Stimulated activated CD4-positive, alpha-beta T cell treated with anti-CD3 and anti-CD28 coated beads, Interleukin-12 subunit alpha, Interleukin-12 subunit beta, amount 100 ng/mL, for 48 hours (primary cell): ENCODE measurements at places on chromosomes 1 and 21.
A peak's percentile ranks its signal among the peaks of the same experiment; 100 is the strongest.

GRCh38 chr1:8252266-8252951, 65.5 kb upstream of the SLC45A1 start:
- DNase-seq, result no peak

- DNase-seq, result no peak
Observed at GRCh38 chr1:25458541-25459298, 28.0 kb downstream of the MACO1 start.

GRCh38 chr1:9753121-9753531, 70.6 kb downstream of the CLSTN1 start:
- DNase-seq, result no peak

DNA sequence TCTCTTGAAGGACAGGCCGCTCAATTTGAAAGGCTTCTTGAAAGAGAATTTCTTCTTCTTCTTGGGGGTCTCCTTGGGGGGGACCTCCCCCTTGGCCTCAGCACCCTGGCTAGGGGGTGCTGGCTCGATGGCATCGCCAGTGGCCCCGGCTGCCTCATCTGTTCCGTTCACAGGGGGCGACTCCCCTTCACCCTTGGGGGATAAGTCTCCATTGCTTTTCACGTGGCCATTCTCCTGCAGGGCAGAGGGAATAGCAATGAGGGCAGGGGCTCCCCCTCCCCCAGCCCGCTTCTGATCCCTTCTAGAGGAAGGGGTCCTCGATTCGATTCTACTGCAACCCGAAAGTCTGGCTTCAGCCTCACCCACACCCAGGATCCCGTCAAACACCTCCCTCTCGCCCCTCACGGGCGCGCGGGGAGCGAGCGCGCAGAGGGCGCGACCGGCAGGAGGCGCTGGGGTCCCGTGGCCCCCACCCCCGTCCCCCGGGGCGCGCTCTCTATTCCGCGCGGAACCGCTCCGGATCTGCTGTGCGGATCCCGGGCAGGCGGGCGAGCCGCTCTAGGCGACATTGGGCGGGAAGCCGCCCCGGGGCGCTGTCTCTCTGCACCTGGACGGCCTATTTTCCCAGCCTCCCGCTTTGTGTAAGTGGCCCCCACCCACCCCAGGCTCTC, 1.0 kb downstream of the MARCKSL1 start:
- DNase-seq, result peak; percentile 50

DNA sequence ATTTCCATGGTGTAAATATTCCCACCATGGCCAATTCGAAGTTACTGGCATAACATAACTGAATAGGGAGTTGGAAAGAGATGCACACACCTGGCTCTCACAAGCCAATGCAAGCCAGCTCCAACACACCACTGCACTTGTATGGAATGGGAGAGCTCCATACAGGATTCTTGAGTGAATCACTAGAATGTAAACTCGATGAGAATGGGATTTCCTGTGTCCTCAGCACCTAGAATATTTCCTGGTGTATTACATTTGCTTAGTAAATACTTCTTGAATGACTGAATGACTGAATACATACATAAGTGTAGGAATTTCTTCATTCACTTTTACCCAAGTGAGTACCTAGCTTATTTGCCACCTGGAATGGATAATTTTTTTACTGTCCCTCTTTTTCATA, 16.2 kb upstream of the PPIE start:
- DNase-seq, result no peak

GRCh38 chr1:204075139-204075521, 2.2 kb downstream of the SOX13 start:
- DNase-seq, result no peak

DNA sequence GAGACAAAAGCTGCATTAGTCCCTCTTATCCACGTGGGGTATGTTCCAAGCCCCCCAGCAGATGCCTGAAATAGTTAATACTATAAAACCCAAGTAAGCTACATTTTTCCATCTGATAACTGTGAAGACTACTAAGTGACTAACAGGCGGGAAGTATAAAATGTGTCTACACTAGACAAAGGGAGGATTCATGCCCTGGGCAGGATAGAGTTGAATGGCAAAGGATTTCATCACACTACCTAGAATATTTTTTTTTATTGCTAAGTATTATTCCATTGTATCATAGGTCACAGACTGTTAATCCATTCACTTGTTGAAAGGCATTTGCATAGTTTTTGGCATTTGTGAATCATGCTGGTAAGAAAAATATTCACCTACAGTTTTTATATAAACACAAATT, 26.4 kb upstream of the CFHR4 start:
- no peak for DNase-seq

DNA sequence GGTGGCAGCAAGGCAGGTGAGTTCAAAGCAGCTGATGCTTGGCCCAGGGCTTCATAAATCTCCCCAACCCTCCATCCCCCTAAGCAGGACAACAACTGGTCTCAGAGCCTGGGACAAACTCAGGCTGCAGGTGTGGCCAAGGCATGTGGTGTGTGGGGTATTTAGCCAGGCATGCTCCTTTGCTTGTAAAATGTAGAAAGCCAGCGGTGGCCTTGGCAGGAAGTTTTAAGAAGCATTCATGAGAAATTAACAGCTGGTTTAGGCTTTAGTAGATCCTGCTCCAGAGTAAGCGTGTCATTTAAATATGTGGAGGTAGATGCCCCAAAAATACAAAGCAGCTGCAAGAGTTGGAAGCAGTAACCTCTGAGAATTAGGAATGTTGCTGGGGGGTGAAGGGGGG, 44.8 kb downstream of the NTPCR start:
- DNase-seq, result no peak

DNA sequence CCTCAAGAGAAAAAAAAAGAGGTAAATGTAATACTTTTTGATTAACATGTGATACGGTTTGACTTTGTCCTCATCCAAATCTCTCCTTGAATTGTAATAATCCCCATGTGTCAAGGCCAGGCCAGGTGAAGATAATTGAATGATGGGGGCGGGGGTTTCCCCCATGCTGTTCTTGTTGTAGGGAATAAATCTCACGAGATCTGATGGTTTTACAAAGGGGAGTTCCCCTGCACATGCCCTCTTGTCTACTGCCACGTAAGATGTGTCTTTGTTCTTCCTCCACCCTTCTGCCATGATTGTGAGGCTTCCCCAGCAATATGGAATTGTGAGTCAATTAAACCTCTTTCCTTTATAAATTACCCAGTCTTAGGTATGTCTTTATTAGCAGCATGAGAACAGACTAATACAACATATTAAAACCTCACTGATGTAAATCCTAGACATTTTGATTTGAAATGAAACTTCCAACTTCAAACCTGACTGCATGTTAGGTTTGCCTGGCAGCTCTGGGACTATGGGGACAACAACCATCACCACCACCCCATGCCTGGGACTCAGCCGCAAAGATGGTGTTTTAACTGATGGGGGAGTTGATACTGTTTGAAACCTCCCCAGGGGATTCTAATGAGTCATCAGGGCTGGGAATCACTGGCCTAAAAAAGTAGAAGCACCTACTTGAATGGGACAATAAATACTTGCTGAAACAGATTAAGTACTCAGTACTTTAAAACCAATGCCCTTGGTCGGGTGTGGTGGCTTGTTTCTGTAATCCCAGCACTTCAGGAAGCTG, 32.8 kb upstream of the BACH1 start:
- no peak for DNase-seq
